Bone marrow (tissue), 2 donors: ENCODE measurements at places on chromosomes 3 and 15.

DNA sequence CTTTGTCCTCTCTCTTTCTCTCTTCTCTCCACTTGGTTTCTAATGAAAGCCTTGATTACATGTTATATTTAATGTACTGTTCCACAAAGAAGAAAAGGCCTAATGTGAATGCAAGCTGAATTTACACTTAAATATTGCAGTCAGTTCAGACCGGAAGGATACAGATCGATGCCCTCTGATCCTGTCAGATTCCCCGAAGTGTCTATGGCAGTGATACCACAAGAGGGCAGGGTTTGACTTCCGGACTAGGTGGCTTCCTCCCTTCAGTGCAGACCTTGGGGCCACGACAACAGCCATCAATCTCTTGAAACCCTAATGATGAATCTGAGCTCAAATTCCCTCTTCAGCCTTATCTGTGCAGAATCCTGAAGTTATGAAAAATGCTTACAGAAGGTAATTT lies 29.5 kb downstream of the AGTR1 start:
- peak; percentile 4 for DNase-seq

GRCh38 chr3:129106320-129106719 lies 15.3 kb downstream of the RAB43 start:
- DNase-seq, result no peak

- no peak for DNase-seq
These were observed 45.6 kb upstream of the SYNM start for GRCh38 chr15:99059010-99059981.

DNA sequence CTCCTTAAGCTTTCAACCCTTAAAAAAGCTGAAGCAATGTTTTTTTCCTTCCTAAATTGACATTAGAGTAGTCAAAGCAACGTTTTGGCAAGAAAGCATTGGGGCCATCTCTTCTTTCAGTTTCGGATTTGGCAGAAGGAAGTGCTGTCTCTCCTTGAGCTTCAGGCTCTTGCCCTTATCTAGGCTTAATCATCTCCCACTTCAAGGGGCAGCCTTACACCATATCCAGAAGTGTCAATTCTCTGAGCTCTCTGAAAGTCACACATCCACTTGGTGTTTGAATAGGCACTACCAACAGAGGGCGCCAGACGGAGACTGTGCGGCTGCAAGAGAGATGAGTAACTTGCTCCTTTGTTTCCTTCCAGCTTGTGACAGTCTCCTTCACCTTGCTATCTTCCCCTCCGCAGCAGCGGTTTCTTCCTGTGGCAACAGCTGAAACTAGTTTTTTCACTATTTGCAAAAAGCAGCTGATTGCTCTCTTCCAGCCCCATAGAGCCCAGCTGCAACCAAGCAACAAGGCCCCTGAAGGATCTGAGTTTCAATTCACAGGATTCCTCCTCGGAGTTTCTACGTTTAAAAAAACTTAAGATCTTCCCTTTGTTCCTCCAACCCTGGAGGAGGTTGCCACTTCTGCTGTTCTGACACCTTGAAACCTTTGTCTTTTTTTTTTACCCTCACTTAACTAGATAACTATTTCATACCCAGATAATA lies 147.0 kb upstream of the SLCO3A1 start:
- DNase-seq, result peak; percentile 97

DNA sequence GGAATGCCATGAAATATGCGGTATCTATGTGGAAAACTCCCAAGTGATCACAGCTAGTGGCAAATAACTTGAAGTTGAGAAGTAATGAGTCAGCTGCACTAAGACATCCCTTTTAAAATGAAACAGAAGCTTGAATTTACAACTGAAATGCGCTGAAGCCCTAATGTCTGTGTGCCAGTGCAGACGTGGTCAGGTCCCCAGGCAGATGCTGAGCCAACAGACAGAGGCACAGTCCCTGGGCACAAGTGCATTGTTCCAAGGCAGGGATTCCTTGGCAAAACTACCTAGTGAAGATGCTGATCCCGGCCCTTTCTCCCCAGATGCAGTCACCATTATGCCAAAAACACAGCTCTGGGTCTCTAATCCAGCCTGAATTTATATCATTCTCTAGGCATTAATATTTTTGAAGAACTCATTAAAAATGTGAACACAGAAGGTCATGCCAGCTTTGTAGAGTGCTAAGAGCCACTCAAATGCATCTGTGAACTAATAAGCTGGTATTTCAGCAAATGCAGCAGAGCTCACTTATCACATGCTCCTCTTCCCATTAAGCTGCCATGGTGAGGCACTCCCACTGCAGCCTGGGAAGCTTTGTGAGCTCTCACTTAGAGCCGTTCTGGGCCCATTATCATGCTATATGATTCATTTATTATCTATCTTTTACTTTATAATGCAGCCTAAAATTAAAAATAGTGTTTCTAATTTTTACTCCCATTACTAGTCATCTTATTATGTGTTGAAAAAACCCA lies 200.1 kb downstream of the GABRB3 start:
- no peak for DNase-seq

DNA sequence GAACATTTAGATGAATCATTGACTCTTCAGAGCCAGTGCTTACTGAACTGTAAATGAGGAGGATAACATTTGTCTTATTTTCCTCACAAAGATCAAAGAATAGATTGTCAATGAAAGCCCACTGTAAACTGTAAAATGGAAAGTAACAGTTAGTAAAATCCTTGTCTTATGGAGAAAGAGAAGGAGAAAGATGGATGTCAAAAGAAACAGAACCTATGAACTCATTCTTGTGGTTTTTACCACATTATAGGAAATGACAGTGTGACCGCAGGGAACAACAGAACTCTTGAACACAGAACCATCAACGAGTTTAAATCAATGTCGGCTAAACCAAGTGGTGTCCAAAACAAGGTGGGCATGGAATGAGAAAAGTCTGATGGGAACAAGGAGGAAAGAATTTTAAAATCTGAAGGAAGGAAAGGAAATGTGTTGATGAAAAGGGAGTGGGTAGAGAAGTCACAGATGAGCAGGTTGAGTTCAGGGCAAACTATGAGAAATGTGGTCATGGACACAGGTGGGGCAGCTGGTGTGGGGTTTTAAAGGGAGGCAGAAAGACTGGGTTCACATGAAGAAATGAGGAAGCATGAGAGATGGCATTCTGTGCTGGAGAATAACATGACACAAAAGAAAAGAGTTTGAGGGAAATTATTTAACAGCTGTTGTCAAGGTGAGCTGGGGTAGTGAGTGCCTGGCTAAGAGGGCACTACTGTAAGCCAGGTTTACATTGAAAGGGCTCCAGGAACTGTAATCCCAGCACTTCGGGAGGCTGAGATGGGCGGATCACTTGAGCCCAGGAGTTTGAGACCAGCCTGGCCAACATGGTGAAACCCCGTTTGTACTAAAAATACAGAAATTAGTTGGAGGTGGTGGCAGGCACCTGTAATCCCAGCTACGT lies 42.4 kb upstream of the ETV5 start:
- no peak for DNase-seq

- no peak for DNase-seq
These were observed at the start of gene GRM7 for GRCh38 chr3:6860954-6861624. TSS of gene GRM7 (plus strand) at chr3:6861115.

DNA sequence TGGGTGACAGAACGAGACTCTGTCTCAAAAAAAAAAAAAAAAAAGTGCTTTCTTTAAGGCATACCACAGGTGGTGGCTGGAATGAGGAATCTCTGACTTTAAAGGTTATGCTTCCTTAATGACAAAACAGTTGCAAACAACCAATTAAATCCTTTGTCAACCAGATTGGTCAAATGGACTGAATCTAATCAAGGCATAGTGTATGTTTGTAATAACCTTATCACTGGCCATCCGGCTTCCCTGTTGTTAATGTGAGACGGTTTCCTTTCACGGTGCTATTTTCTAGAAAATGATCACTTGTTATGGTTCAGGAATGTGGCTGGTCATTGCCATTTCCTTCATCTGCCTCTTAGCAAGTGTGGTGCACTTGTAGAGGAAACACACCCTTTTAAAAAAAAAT lies 75.9 kb downstream of the FLNB start:
- DNase-seq, result no peak

DNA sequence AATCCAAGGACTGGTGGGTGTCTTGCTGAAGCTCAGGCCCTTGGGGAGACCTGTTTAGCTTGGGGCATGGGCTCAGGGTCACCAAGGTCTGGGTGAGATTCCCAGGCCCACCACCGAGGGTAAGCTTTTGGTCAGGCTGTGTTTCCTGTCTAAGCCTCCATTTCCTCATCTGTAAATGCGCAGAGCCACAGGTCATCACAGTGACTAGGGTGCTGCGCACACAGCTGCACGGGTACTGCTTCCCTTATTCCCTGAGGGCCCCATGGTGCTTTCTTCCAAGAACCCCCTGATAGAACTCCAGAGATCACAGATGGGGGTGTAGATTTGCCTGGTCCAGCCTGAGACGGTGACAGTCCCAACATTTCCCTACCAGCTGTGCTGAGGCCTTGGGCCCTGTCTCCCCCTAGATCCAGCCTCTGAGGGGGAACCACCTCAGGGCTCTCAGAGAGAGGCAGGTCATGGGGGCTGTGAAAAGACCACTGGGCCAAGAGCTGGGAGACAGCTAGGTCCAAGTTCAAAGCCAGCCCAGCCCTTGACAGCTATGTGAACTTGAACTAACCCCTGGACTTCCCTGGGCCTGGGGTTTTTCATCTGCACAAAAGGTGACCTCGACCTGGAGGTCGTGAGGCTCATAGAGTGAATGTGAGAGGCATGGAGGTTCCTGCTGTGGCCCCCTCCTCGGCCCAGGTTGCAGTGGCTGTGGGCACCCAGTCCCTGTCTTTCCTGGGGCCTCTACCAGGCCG lies 60.7 kb downstream of the SEMA3G start:
- no peak for DNase-seq

- DNase-seq, result no peak
These were observed 6.9 kb downstream of the KIF7 start for GRCh38 chr15:89648106-89649012.

DNA sequence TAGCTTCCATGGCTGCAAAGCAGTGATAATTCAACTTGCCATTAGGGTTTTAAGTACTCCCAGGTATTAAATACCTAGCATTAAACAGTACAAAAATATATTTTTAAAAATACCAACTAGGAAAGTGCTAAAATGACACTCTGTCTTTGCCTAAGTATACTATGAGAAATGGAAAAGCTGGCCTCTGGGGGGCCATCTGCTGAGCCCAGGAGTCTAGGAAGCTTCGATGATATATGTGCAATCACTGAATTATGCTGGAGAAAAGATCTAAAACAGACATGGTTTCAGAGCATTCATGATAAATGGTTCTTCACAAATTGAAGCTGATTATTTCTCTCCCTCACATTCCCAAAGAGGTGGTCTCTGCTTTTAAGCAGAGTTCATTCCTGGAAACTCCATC lies 191.8 kb downstream of the OPA1 start:
- no peak for DNase-seq

DNA sequence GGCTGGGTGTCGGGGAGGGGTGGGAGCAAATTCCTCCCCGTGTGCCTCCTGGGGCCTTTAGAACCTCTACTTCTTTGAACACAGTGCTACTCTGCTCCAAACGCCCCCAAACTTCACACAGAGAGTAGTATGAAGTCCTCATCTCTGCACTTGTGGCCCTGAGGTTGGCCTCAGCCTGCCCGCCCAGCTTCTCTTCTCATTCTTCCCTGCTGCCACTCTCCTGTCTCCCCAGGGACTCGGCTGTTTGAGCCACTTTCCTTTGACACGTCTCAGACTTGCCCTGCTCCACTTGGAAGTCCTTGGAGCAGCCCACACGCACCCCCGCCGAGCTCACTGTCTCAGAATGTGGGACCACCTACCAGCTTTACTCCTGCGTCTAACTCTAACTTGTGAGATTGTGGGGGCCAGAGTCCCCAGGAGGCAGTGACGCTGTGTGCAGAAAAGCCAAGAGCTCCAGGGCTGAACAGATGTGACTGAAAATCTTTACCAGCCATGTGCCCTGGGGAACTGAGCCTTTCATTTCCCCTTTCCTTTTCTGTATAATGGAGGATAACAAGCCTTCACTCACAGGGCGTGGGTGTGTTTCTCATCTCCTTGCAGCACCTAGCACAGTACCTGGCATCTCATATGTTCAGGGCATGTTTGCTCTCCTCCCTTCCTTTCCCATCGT lies 233.6 kb upstream of the CTDSPL start:
- no peak for DNase-seq

GRCh38 chr15:40307421-40308211 lies at the start of gene PLCB2:
TSS of gene PLCB2 (minus strand) at chr15:40307935. CDS start at chr15:40307672, 263 bp downstream.
- peak; percentile 65 for DNase-seq

- peak; percentile 25 for DNase-seq
These were observed 92.2 kb upstream of the RAP2B start for GRCh38 chr3:153069598-153070510.

DNA sequence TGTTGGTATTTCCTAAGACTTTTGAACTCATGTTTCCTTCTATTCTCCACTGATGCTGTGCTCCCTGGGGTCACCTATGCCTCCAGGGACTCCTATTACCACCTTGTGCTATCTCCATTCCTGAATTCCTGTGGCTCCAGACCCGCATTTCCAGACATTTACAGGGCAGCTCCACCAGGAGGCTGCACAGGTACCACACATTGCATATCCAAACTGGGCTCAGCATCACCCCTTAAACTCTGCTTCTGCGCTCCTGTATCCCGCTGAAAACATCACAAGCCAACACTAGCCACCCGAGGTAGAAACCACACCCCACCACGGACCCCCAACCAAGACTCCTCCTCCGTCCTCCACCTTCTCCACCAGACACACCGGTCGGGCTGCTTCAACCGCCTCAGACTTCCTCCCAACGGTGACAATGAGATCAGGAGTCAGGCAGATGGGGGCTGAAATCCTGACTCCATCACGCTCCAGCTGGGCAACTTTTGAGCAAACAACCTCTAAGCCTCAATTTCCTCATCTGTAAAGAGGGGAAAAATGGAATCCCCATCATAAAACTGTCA lies 10.4 kb downstream of the TNK2 start:
- DNase-seq, result no peak

GRCh38 chr3:189277711-189278110 lies 105.9 kb downstream of the TPRG1 start:
- DNase-seq, result no peak

GRCh38 chr3:45966950-45967640 lies 23.8 kb downstream of the CXCR6 start:
- no peak for DNase-seq

DNA sequence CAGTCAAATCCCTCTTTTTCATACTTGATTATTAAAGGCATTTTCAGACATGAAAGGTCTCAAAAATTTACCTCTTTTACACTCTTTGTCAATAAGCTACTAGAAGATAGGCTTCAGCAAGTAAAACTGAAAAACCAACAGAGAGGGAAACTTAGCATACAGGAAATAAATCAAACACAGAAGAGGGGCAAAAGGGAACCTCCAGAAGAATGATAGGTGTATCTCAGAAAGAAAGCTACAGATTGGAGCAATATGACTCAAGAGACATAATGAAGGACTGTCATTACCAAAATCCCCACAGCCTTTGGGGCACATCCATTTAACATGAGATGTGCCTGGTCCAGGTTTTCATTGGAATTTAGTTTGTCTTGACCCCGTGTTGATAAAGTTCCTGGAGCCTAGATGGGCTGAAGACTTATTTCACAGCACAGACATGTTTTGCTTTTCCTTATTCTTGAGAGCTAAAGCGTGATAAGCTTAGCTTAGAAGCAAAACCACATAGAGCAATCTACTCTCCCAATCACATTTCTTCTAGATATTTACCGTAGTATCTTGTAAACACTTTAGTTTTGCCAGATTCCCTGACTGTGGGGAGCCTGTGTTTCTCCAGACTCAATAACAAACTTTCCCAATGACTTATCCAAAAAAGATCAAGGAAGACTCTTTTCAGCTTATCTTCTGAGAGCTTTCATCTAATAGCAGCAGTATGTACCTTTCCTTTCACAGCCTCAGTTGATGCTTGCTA lies 11.7 kb downstream of the LRRFIP2 start:
- DNase-seq, result no peak

GRCh38 chr3:193894121-193894863 lies 241.7 kb upstream of the HES1 start:
- no peak for DNase-seq
